Stimulated activated CD8-positive, alpha-beta memory T cell treated with anti-CD3 and anti-CD28 coated beads, Interleukin-7, amount 100 ng/mL, for 1 hour (primary cell): ENCODE measurements at places on chromosomes 6 and 20.

DNA sequence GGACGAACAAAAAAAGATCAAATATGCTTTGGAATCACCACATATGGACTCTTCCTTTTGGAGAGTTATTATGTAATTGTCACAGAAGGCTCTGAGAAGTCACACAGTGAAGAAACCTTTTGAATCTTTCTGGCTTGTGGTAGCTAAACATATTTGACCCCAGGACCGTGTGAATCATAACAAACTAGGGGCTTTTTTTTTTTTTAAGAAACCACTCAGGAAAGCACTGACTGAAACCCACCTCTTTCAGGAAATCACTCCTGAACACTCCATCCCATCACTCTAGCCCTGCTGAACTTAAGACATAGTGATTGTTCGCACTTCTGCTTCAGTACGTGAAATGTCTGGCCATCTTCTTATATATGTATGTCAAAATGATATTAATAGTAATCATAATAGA, 495.9 kb upstream of the ARID1B start:
- no peak for DNase-seq

- DNase-seq, result no peak
Measured at GRCh38 chr6:107689951-107690642, 134.0 kb downstream of the SCML4 start.

DNA sequence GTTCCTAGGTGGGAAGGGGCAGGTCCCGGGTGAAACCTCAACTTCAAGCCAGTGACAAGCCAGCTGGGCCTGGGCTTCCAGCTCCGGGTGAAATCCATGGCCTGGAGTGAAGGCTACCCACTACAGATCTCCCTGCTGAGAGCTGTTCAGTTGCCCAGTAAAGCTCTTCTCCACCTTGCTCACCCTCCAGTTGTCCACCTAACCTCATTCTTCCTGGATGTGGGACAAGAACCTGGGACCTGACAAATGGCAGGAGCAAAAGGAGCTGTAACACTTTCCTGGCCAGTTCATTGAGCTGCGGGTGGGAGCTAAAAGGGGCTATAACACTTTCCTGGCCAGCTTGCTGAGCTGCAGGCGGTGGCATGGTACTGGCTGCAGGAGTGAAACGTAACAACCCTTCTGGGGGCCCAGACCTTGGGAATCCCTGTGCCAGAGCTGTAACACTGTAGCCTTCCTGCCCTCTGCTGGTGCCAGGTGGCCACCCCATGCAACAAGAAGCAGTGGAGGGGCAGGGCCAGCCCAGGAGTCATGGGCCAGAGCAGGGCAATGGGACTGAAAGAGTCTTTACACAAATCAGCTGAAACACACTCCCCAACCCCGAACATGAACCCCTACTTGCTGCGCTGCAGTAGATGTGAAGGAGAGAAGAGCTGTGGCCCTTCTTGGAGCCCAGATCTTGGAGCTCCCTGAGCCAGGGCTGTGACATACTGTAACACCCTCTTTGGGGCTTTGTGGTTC, 3.6 kb upstream of the HINT3 start:
- DNase-seq, result no peak

DNA sequence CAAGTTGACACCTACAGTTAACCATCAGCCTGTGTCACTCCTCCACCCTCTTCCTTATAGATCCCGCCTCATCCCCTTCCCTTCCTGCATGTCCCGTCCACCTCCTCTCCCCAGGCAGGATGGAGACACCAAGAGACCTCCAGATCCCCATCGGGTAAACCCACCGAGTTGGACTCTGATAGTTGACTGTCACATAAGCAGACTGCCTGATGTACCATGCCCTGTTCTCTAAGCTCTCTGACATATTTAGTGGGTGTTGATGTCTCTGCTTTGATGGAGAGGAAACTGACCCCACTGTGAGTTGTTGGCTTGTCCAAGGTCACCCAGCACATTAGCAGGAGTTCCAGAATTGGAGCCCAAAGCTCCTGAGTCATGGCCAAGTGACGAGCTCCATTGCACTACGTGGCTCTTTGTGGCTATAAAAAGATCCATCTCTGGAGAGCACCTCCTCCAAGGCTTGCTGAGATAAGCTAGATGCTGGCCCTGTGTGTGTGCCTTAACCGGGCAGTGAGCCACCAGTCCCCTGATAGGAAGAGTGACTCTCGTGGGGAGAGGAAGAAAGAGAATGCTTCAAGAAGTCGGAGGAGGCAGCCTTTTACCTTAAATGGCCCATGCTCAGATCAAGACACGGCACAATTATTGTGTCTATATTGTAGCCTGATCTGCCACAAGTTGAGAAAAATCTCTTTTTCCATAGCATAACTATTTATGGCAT, 236.0 kb upstream of the ECI2 start:
- DNase-seq, result no peak

DNA sequence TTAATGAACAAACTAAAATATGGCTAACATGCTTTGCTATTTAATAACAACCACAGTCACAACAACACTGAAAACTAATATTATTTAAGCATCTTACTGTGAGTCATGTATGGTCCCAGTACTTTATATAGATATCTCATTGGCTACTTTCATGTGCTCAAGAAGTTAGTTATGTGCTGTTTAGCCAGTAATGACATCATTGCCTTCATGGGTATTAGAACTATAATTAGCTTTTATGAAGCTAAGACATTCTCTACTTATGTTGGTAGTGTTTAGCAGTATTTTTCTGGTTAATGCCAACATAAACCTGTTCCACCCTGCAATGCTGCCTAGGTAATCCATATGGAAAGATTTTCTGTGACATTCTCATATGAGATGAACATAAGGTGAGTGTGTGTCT, 56.1 kb downstream of the ADGRG6 start:
- no peak for DNase-seq

GRCh38 chr20:17849901-17850683, 118.5 kb downstream of the SNX5 start:
- no peak for DNase-seq

GRCh38 chr20:13221673-13222318, 722 bp downstream of the ISM1 start:
- DNase-seq, result no peak

DNA sequence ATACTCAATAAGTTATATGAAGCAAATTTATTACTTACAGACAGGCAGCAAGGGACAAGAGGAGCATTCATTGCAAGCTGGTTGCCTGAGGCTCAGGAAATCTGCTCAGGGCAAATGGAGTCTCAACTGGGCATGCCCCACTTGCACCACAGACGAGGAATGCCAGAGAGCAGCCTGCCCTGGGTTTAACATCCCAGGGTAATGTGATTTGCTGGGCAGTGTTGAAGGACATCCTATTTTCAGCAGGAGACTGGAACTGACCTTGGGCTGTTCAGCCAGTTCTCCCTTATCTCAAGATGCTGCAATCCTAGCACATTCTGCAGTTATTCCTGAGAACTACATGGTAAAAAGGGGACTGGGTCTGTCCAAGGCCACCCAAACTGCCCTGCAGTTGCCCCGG, 3.8 kb upstream of the ENTPD6 start:
- no peak for DNase-seq
